Stimulated activated naive CD8-positive, alpha-beta T cell treated with anti-CD3 and anti-CD28 coated beads, Interleukin-15, amount 100 ng/mL, for 72 hours (primary cell): ENCODE measurements at places on chromosomes 1 and 21.

- DNase-seq: no peak
Observed at GRCh38 chr1:43021547-43022474, 63.1 kb upstream of the SLC2A1 start.

GRCh38 chr1:32031578-32032274, 18.1 kb downstream of the KHDRBS1 start:
- no peak for DNase-seq

- no peak for DNase-seq
Observed at GRCh38 chr1:203250911-203251310, 21.4 kb upstream of the CHIT1 start.

DNA sequence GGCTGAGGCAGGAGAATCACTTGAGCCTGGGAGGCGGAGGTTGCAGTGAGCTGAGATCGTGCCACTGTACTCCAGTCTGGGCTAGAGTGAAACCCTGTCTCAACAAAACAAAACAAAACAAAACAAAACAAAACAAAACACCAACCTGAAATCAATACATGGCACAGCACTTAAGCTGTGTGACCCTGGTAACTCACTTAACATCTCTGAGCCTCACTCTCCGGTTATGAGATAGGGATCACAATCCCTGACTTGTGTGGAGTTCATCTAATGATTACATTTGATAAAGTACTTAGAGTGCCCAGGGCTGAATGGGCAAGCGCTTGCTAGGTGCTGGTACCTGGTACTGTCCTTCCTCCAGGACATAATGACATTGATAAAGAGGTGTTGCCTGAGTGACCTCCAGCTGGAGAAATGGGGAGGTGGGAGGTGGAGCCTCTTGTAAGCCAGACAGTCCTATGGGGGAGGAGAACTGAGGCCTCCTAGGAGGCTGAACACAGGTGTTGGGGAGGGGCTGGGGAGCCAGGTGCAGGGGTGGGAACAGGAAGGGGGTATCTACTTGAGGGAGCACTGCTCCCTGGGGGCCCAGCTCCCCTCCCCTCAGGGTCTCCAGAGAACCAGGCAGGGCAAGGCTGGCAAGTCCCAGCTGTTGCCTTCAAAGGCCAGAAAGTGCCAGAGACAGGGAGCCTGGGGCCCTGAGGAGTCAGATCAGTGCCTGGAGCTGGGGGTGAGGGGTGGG, 17.9 kb downstream of the FOXO6 start:
- no peak for DNase-seq

DNA sequence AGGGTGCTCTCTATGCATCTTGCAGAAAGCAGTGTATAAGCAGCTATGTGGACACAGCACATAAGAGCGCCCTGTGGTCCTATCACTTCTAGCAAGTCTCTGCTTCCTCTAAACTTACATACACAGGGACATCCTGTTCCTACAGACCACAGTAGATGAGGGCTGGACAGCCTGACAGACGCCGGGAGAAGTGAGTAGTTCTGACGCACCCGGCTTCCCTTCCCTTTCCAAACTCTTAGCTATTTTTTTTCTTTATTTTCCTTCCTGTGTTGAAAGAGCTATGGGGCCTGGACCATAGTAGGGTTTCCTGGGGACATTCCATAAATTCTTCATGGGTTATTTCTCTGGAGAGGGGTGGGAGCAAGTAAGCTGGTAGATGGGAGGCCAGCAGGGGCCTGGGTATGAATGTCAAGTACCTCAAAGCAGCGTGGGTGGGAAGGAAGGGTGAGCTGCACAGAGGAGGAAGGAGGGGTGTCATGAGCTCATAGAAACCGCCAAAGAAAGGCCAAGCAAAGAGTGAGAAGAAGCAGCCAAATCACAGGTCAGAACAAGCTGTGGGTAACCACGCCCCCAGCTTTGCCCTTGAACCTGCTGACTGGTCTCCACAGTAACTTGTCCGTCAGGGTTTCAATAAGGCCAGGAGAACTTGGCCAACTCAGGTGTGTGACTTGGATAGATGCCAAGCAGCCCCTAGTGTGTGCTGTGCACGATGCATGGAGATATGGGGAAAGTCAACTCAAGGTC, 36.6 kb downstream of the PLXNA2 start:
- DNase-seq: no peak

GRCh38 chr21:25528515-25528914, 78.8 kb downstream of the MRPL39 start:
- no peak for DNase-seq

GRCh38 chr1:33516428-33516827, 44.0 kb downstream of the ZSCAN20 start:
- no peak for DNase-seq

DNA sequence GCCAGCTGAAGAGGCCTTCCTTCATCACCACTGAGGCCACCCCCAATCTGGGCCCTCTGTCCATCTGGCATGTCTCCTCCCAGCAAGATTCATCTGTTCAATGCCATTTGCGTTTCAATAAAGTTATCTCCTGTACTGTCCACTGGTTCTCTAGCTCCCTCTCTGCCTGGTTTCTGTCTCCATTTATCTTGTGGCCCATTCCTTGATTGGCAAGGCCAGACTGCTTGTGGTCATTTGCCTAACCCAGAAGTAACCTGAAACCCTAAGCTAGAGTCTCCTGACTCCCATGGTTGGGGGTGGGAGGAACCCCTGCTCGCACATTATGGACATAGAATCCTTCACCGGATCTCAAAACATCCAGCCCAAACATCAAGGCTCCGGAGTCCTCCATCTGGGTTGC, 2.1 kb upstream of the IPO9 start:
- no peak for DNase-seq

DNA sequence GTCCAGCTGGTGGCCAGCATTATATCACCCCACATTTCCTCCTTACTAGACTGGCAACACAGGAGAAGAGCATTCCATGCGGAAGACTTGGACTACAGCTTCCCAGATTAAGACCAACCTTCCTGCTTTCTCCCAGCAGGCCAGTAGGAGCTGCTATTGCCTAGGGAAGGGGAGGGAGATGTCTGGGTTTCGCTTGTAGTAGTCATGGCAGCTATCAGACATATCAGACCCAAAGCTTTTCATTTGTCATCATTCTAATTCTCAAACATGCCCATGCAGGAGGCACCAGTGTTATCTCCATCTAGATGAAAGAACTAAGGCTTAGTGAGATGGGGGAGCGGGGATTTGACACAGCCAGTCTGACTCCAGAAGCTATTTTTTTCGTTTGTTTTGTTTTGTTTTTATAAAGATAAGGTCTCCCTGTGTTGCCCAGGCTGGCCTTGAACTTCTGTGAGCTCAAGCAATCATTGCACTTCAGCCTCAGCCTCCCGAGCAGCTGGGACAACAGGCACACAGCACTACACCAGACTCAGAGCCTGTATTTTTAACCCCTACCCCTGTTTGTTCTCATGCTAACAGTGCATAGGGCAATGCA, 4.5 kb downstream of the PLA2G2A start:
- DNase-seq: peak; percentile 3

DNA sequence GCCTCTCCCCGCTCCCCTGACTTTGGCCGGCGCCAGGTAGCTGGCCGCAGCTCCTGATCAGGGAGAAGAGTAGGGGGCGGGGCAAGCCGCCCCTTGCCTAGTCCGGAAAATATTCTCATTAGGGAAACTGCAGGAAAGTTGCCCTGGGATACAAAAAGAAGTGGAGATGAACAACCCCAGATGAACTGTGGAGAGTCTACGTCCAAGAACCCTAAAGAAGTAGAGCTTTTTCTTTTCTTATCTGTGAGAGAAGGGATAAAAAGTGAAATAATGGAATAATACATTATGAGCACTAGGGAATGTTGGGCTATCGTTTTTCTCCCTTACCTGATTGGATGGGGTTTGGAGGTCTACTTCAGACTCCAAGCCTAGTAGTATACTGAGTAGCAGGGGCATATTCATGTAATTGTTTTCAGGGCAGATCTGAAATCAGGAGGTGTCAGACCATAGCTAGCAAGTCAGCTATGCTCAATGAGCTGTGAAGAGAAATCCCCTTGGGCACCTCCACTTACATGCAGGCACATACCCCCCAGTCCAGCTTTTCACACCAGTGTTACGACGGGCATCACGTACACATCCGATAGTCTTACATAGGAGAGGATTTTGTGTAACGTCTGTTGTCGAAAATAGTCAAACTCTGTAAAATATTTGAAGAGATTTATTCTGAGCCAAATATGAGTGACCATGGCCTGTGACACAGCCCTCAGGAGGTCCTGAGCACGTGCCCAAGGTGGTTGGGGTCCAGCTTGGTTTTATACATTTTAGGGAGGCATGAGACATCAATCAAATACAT, 1.7 kb upstream of the DUSP10 start:
- DNase-seq: no peak

- no peak for DNase-seq
Observed at GRCh38 chr1:178629252-178630154, 95.5 kb upstream of the RALGPS2 start.

DNA sequence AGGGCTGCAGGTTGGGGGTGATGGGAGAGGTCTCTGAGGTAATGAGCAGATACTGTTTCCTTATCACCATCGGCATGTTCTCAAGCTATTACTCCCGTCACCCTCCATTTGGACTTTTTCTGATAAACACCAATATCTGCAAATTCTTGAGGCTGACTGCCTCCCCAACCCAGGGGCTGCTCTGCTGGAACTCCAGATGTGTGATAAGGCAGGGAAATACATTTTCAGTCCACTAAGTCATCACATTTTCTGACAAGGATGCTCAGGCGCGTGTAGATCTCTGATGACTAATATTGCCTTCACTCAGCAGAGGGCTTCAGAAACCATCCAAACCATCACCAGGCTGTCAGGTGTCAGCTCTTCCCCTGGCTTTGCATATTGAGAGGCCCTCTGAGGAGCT, 215.0 kb upstream of the POU3F1 start:
- no peak for DNase-seq

GRCh38 chr1:54716299-54717047, 812 bp downstream of the TTC4 start:
- no peak for DNase-seq

- DNase-seq: no peak
Observed at GRCh38 chr1:15963968-15964648, 11.8 kb downstream of the ZBTB17 start.

DNA sequence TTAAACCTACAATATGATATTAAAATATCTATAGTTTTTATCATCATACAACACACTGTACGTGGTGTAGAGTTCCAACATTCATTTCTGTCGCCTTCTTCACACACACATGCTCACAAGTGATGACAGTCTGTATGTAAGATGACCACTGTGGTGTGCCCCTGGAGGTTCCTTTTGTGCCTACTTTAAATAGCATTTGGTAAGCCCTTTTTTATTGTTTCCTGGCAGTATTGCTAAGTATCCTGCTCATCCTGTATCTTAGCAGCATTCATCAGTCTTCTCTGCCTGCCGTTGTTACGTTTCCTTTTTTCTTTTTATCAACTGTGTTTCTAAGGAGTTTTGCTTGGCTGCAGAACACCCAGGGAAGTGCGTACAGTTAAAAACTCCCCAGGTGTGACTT, 231.4 kb downstream of the CHRM3 start:
- DNase-seq: no peak

GRCh38 chr1:117712621-117713020, 106.8 kb downstream of the TENT5C start:
- no peak for DNase-seq

- DNase-seq: no peak
Observed at GRCh38 chr1:239225396-239225795, 161.0 kb upstream of the CHRM3 start.
